ENCODE measurements at places on chromosomes 5 and 9. TPM values are rescaled to one million over a fixed set of nuclear protein-coding genes. Genes with fewer than 3 reads are reported as not detected.
A peak's percentile ranks its signal among the peaks of the same experiment; 100 is the strongest.

DNA sequence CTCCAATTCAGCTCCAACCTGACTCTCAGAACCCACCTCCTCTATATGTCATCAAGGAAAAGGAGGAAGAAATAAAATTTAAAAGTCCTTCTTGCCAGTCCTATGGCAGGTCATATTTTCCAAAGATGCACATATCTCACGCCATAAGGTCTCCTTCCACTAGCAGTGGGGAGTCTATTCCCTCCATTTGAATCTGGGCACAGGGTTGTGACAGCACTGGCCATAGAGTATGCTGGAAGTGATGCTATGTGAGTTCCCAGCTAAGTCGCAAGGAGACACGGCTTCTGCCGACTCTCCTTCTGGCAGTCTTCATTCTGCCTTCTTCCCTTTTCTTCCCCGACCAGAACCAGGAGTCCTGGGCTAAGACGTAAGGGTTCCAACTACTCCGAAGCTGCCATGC is 883.9 kb upstream of the DMAC1 start:
- no peaks in the 10 kb centered on the region for H3K27me3 ChIP-seq
- no peaks in the 10 kb centered on the region for H3K36me3 ChIP-seq
- no peak overlapping the region for H3K4me3 ChIP-seq
- DNase-seq, result no peak
- no peak overlapping the region for H3K27ac ChIP-seq

GRCh38 chr5:167950126-167950721 is 341.2 kb upstream of the WWC1 start:
- DNase-seq, result no peak
- no peak overlapping the region for H3K27ac ChIP-seq
- no peaks in the 10 kb centered on the region for H3K27me3 ChIP-seq

AQP7 gene
- 45.0 TPM for total RNA-seq

DNA sequence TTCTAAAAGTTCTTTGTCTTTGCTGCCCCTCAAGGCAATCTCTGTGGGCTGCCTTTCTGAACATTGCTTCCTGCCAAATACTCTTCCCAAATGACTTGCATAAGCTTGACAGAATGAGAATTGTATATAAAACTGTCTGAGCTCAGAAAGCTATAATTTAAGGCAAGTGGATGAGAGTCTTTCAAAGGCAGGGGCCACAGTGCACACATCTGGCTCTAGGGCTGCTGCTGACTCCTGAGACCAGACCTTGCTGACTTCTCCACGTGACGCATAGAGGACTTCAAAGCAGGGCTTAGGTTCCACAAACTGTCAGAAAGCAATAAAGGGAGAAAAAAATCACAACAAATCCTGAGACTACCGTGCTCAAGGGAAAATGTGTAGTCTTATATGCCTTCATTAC is 79.4 kb upstream of the DIRAS2 start:
- no peak overlapping the region for H3K4me3 ChIP-seq
- H3K27me3 ChIP-seq, result no peaks in the 10 kb centered on the region
- no peaks in the 10 kb centered on the region for H3K4me1 ChIP-seq

- no peak for DNase-seq
- H3K36me3 ChIP-seq, result no peaks in the 10 kb centered on the region
- H3K27me3 ChIP-seq, result no peaks in the 10 kb centered on the region
Observed at GRCh38 chr5:58191443-58191842, 268.4 kb downstream of the PLK2 start.

DNA sequence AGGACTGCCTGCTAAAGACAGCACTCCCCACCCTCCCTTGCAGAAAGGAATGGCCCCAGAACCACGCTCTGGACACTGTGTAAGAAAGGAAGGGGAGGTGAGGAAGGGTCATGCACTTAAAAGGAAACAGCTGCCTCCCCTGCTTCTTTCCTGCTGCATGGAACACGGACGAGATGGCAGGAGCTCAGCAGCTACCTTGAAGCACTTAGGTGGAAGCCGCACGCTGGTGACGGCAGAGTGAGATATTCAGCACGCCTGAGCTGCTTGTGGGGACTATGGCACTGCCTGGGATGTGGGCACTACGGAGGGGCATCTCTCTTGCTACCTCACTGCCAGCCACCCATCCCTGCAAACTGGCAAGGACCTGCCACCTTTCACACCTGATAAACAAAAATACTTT is 101.5 kb downstream of the VAV2 start:
- H3K27ac ChIP-seq, result no peak overlapping the region
- DNase-seq, result no peak
- no peak overlapping the region for H3K4me3 ChIP-seq
- H3K36me3 ChIP-seq, result no peaks in the 10 kb centered on the region
- no peaks in the 10 kb centered on the region for H3K4me1 ChIP-seq

GRCh38 chr5:159641371-159642039 is 274.8 kb upstream of the ADRA1B start:
- no peaks in the 10 kb centered on the region for H3K27me3 ChIP-seq
- no peaks in the 10 kb centered on the region for H3K4me1 ChIP-seq
- no peaks in the 10 kb centered on the region for H3K36me3 ChIP-seq
- no peak overlapping the region for H3K4me3 ChIP-seq

DNA sequence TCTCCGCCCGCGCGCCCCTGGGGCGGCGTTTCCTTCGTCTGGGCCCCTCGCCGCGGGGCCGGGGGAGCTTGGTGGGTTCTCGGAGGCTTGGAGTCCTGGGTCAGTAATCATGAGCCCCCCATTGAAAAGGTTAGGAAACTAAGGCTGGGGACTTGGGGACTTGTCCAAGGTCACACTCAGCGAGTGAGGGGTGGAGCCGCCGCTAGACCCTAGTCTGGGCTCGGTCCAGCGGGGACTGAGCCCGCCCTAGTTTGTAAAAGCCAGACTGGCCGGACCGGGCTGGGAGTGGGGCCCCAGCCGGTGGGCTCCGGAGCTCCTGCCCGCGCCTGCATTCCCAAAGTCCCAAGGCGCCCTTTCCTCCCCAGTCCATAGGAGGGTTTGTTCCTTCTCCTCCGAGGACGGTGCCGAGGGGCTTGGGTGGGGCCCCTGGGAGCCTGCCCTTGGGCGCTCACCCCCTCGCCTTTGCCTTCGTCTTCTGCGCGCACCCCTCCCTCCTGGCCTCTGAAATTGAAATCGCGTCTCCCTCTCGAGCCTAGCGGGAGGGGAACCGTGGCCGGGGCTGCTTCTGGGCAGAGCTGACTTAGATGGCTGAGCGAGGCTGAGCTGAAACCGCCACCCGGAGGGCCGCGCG is 995 bp downstream of the OLFM1 start:
- H3K27me3 ChIP-seq, result peaks cover 29% of the 10 kb centered on the region
- H3K27ac ChIP-seq, result no peak overlapping the region
- peaks cover 9% of the 10 kb centered on the region for H3K4me1 ChIP-seq
- no peak for DNase-seq
- no peaks in the 10 kb centered on the region for H3K36me3 ChIP-seq

DNA sequence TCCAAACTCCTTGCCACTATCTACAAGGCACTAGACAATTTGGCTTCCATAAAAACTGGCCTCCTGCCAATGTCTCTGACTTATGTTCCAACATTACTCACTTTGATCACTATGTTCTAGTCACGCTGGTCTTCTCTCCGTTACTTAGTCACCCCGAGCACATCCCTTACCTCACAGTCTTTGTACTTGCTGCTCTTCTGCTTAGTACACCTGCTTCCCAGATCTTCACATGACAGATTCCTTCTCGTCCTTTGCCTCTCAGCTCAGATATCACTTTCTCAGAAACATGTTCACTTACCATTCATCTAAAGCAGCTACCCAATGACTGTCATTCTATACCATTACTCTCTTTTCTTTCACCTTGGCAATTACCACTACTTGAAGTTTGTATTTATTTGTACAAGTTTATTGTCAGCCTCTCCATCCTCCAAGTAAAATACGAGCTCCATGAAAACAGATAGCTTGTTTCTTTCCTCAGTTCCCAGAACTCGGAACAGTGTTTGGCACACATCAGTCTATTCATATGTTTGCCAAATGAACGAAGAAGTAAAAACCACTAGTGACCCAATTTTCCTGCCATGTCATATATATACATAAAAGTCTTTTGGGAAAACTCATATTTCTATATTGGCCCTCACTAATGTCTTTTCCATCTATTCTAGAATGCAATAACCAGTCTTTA is 5.9 kb upstream of the SLC22A5 start:
- peaks cover 44% of the 10 kb centered on the region for H3K4me1 ChIP-seq
- DNase-seq, result no peak
- no peaks in the 10 kb centered on the region for H3K27me3 ChIP-seq
- peaks cover 31% of the 10 kb centered on the region for H3K36me3 ChIP-seq

- no peaks in the 10 kb centered on the region for H3K36me3 ChIP-seq
- no peaks in the 10 kb centered on the region for H3K27me3 ChIP-seq
- no peak overlapping the region for H3K4me3 ChIP-seq
Observed at GRCh38 chr5:159610966-159611579, 280.8 kb upstream of the IL12B start.

GRCh38 chr9:108894225-108894997 is 32.3 kb downstream of the ACTL7A start:
- no peak overlapping the region for H3K27ac ChIP-seq
- H3K27me3 ChIP-seq, result no peaks in the 10 kb centered on the region
- no peak overlapping the region for H3K4me3 ChIP-seq
- no peaks in the 10 kb centered on the region for H3K4me1 ChIP-seq
- peaks cover 98% of the 10 kb centered on the region for H3K36me3 ChIP-seq

DNA sequence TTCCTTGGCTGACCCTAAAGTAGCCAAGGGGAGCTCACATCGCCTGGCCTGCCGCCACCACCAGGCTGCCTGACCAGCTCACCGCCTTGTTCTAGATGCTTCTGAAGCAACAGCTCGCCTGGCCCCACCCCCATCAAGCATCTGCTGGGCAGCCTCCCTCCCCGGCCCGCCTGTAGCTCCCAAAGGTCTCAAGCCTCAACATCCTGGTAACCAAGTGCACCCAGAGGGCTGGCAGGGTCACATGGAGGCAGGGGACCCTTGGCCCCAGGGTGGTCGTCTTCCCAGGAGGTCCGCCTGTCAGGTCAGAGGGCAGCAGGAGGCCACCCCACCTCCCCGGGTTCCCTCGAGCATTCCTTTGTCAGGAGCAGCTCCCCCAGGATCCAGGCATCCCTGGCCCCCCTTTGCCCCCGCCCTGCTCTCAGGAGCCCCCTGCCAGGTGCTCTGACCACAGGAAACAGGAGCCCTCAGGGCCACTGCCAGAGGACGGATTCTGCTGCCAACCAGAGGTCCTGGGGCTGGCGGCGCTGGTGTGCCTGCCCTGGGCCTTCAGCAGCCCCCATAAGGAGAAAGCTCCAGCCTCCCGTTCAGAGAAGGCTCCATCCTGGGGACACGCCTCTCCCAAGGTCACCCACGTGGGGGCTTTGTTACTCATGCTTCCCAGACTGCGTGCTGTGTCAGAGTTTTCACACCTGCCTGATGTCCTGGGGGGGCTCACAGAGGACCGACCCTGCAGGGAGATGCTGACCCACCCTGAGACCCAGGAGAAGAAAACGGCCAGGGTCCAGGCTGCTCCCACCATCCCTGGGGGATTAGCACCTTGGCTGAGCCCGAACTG is 3.5 kb upstream of the LRRC14B start:
- no peaks in the 10 kb centered on the region for H3K36me3 ChIP-seq
- DNase-seq, result peak; percentile 16

DNA sequence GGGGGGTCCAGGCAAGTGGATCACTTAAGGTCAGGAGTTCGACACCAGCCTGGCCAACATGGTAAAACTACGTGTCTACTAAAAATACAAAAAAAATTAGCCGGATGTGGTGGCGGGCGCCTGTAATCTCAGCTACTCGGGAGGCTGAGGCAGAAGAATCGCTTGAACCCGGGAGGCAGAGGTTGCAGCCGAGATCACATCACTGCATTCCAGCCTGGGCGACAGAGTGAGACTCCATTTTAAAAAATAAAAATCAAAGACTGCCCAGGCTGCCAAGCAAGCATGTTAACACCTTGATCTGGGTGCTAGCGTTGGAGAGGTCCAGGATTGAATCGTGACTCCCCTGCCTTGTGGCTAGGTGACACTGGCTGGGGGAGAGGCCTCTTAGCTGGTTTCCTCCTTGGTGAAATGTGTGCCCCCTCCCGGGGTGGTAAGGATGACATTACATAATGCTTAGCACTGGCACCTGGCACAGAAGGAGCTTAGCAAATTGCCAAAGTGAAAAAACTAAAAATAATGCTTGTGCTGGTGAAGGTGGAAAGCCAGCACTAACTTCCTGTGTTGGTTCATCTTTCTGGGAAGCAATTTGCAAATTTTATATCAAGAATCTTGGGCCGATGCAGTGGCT is 2.2 kb upstream of the CIZ1 start:
- H3K27me3 ChIP-seq, result no peaks in the 10 kb centered on the region
- DNase-seq, result no peak
- H3K4me1 ChIP-seq, result peaks cover 16% of the 10 kb centered on the region
- peaks cover 19% of the 10 kb centered on the region for H3K36me3 ChIP-seq
- peak overlapping the region; percentile 90 for H3K27ac ChIP-seq

DNA sequence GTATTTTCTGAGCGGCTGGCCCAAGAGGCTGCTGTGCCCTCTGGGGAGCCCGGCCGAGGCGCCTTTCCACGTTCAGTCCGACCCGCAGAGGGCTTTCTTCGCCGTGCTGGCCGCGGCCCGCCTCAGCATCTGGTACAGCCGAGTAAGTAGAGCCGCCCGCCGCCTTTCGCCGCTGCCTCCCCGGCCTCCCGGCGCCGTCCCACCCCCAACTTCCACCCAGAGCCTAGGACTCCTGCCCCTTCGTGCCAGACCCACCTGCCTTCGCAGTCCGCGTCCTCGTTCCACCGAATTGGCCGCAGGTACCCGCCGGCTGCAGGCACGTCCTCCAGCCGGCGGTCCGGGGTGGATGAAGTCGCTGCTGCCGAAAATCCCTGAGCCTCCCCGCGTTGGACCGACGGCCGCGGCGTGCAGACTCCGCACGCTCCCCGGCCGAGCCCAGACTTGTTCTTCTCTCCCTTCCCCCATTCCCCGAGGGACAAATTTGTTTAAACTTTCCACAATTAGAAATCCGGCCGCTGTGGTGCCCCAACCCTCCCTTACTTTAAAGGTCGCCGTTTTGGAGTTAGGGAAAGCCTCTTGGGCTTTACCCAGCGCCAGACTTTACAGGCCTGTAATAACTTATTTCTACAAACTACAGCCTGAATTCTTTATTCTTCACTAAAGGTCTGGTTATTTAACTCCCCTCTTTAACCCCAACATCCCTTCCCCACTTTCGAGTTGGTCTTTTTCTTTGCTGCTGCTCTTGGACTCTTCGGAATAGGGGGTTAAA is 589 bp downstream of the RIC1 start:
- peak overlapping the region; percentile 95 for H3K4me3 ChIP-seq
- H3K4me1 ChIP-seq, result peaks cover 50% of the 10 kb centered on the region
- peak overlapping the region; percentile 96 for H3K27ac ChIP-seq
- H3K36me3 ChIP-seq, result no peaks in the 10 kb centered on the region
- DNase-seq, result peak; percentile 60
- H3K27me3 ChIP-seq, result no peaks in the 10 kb centered on the region

Measured in psoas muscle (tissue), 8 donors.